ENCODE measurements at places on chromosomes 6 and 20.

GRCh38 chr6:11917951-11918738 lies 94.0 kb upstream of the HIVEP1 start:
- peaks cover 6% of the 10 kb centered on the region for H3K4me1 ChIP-seq
- no peaks in the 10 kb centered on the region for H3K36me3 ChIP-seq
- no peak for DNase-seq

DNA sequence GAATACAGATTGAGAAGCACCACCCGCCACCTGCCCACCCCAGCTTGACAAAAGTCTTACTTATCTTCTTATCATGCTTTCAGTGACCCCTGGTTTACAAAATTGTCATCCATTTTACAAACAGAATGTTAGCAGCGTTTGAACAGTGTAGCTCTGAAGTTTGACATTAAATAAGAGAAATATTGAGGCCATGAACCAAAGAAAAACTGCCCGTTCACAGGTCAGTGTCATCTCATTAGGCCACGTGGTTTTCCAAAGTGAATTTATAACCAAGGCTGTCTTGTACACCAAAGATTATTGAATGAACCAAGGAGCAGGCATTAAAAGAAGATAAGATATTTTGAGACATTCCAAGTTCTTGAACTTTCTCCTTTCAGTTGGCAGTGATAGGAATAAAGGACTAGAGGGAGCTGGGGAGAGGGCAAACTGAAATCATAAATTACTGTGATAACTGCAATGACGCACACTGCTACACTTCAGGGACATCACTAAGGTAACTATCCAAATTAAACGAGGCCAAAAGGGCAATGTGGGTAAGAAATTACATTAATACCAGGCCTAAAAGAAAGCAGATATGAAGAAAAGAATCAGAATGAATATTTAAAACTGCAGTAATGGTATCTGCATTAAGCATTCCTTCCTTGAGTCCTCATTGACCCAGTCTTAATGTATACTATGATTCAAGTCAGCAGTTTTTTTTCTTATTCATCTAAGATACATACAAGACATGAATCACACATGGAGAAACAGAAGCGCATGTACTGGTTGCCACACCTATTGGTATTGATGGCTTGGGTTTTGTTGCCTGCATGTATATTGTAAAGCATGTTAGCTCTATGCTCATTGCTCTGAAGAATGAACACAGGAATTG lies 159.8 kb upstream of the ARG1 start:
- H3K4me3 ChIP-seq: no peak overlapping the region
- no peaks in the 10 kb centered on the region for H3K27me3 ChIP-seq
- H3K36me3 ChIP-seq: peaks cover 13% of the 10 kb centered on the region
- DNase-seq: no peak
- H3K4me1 ChIP-seq: peaks cover 20% of the 10 kb centered on the region

- peaks cover under 1% of the 10 kb centered on the region for H3K27me3 ChIP-seq
- peak; percentile 60 for DNase-seq
- no peak overlapping the region for H3K4me3 ChIP-seq
- H3K4me1 ChIP-seq: peaks cover 53% of the 10 kb centered on the region
- peak overlapping the region; percentile 44 for H3K27ac ChIP-seq
- peaks cover 21% of the 10 kb centered on the region for H3K36me3 ChIP-seq
These were observed 185.6 kb downstream of the TSHZ2 start for GRCh38 chr20:53157443-53158408.

DNA sequence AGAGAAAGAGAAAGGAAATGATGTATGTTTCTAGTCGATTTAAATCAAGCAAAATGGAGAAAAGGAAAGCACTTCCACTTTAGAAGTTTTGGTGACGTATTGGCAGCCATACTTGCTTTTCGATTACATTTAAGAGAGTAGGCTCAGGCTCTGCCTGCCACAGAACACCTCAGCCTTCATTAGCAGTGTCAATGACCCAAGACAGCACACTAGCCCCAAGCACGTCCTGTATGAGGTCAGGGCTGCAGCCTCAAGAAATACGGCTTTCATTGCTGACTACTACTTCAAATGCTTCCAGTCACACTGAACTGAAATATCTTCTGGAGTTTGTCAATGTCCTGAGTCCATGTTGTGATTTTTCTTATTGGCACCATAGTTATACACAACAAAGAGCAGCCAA lies 285.3 kb downstream of the EYA4 start:
- DNase-seq: no peak
- H3K27me3 ChIP-seq: peaks cover 5% of the 10 kb centered on the region
- H3K4me3 ChIP-seq: no peak overlapping the region
- H3K4me1 ChIP-seq: no peaks in the 10 kb centered on the region
- no peak overlapping the region for H3K27ac ChIP-seq
- H3K36me3 ChIP-seq: no peaks in the 10 kb centered on the region

DNA sequence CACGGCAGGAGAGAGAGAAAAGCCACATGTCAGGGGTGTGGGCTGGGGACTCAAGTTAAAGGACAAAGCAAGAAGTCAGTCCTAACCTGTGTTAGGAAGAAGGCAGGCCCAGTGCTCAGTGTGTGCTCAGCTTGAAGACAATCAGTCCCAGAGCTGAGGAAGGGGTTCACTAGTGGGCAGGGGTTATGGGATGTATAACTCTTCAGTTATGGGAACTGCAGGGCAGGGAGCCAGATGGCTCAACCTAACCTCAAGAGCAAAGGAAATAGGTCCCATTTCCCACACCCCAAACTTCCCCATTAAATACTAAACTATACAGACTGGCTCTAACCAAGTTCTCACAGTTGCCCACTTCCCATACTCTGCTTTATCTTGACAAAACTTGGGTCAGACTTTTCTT lies 7.4 kb upstream of the SSTR4 start:
- H3K27ac ChIP-seq: no peak overlapping the region
- no peak for DNase-seq
- no peak overlapping the region for H3K4me3 ChIP-seq
- no peaks in the 10 kb centered on the region for H3K27me3 ChIP-seq

All from activated CD4-positive, alpha-beta T cell treated with anti-CD3 and anti-CD28 coated beads for 36 hours (primary cell).